ENCODE measurements at places on chromosomes 2 and 18. TPM values are rescaled to one million over a fixed set of nuclear protein-coding genes. Genes with fewer than 3 reads are reported as not detected.

- H3K36me3 ChIP-seq = no peaks in the 10 kb centered on the region
- H3K4me1 ChIP-seq = no peaks in the 10 kb centered on the region
- H3K27ac ChIP-seq = no peak overlapping the region
- peaks cover 5% of the 10 kb centered on the region for H3K27me3 ChIP-seq
Measured at GRCh38 chr18:26863122-26863879, 2.2 kb downstream of the AQP4 start.

DNA sequence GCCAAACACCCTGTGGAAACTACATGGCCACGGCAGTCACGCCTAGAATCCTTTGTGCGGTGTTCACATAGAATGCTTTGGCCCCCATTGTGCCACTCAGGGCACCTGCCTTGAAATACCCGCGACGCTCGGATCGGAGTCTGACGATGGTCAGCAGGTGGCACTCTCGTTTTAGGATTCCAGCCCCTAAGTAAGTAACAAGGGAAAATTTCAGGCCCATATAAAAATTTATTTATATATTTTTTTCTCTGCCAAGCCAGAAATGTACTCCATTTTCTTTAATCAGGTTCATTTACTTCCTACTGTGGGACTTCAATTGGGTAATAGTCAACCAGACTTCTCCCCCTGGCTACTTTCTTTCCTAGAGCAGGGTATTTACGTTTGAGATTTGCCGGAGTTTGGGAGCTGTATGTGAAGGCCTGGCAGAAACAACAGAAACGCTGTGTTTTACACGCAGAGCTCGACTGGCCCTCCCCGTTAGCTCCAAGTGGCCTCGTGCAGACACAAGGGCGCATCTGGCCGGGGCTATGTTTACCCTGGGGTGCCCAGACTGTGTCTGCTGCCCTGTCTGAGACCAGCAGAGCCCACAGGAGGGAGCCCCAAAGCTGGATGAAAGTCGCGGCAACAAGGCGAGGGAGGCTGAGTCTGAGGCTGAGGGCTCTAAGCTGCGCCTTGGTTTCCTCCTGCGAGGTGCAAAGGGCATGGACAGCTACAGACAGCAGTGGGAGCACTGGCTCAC is 41.6 kb downstream of the LRRC30 start:
- no peaks in the 10 kb centered on the region for H3K27me3 ChIP-seq
- peak; percentile 62 for DNase-seq
- H3K4me1 ChIP-seq = no peaks in the 10 kb centered on the region
- no peak overlapping the region for H3K4me3 ChIP-seq
- no peaks in the 10 kb centered on the region for H3K36me3 ChIP-seq
- H3K27ac ChIP-seq = no peak overlapping the region

DNA sequence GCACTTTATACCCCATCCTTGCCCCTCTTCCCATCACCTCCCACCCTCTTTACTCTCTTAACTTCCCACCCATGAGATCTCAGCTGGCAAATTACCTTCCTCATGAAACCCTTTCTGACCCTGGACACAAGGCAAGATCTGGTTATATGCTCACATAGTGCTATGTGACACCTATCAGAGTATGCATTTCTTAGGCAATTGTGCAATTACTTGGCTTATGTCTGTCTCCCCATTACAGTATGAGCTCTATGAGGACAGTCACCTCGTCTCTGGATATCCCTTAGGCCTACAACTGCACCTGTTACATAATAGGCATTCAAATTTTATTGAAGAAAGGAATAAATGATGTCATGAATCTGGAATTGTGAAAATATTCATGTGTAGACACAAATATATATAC is 91.4 kb downstream of the ZNF385B start:
- no peak for DNase-seq
- H3K27ac ChIP-seq = no peak overlapping the region
- H3K36me3 ChIP-seq = no peaks in the 10 kb centered on the region
- H3K27me3 ChIP-seq = no peaks in the 10 kb centered on the region

DNA sequence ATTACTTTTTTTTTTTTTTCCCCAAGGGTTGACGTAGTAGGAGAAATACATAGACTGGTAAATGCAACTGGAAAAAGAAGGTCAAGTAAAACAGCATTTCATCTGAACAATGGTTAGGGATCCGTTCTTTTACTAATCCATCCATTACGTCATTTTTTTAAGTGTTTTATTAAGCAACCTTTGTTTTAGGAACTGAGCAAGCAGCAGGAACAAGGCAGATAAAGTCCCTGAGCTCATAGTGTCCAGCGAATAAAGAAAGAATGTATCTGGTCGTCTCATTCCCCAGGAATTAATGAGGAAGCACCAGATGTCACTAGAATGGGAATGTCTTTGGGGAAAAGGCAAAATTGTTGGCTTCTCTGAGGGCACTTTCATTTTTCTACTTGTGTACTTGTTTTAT is 842.4 kb downstream of the TDRD15 start:
- peaks cover 6% of the 10 kb centered on the region for H3K4me1 ChIP-seq
- DNase-seq = no peak
- no peak overlapping the region for H3K4me3 ChIP-seq
- H3K36me3 ChIP-seq = no peaks in the 10 kb centered on the region

DNA sequence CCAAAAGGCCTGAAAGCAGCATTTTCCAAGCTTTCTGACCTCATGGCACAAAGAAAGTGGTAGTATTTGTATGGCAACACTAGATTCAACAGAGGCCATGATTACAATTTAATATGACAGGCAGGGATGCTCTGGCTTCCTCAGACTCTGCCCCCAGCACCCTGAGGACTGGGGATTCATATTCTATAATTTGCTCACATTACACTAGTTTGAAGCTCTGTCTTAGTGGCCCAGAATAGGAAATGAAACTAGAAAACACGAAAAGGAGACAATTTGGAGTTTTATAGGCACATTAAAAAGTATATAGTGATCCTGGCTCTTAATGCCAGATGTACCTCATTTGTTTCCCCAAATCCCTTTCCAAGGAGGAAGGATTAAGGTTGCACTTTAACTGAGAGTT is 173.0 kb upstream of the STK17B start:
- no peak overlapping the region for H3K4me3 ChIP-seq
- H3K36me3 ChIP-seq = no peaks in the 10 kb centered on the region
- no peak for DNase-seq
- peak overlapping the region; percentile 9 for H3K27ac ChIP-seq
- peaks cover 6% of the 10 kb centered on the region for H3K27me3 ChIP-seq

- no peak overlapping the region for H3K4me3 ChIP-seq
- H3K27ac ChIP-seq = peak overlapping the region; percentile 49
- no peaks in the 10 kb centered on the region for H3K27me3 ChIP-seq
- no peaks in the 10 kb centered on the region for H3K36me3 ChIP-seq
- no peak for DNase-seq
Measured at GRCh38 chr18:68498636-68499035, 216.3 kb downstream of the TMX3 start.

Gene THSD7B
- 182 TPM for total RNA-seq
